HuH-7.5 (cell line): ENCODE measurements at places on chromosomes 2 and 18.

- DNase-seq, result no peak
Observed at GRCh38 chr18:39184176-39184575, 1618.6 kb upstream of the CELF4 start.

- DNase-seq, result peak; percentile 8
Observed at GRCh38 chr2:84458551-84459017, 496 bp downstream of the SUCLG1 start.

- DNase-seq, result no peak
Observed at GRCh38 chr2:4522498-4523421, 819.4 kb downstream of the DCDC2C start.

DNA sequence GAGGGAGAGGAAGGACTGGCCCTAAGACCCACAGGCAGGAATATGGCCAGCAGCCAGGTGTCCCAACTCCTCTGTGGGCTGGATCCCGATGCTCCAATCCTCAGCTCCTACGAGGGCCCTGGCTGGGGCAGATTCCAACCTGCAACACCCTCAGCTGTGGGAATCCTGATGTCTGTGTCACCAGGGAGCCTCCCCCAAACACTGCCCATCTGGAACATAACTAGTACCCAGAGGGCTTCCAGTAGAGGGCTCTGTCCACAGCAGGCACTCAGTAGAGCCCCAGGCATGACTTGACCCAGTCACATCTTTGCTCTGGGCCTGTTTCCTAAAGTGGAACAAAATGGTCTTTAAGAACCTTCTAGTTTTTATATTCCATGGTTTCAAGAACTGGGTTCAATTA is 20.6 kb upstream of the LOXHD1 start:
- no peak for DNase-seq

- no peak for DNase-seq
Observed at GRCh38 chr2:10523406-10524189, 75.5 kb upstream of the ODC1 start.

- DNase-seq, result no peak
Observed at GRCh38 chr2:224999754-225000153, 42.5 kb downstream of the DOCK10 start.

DNA sequence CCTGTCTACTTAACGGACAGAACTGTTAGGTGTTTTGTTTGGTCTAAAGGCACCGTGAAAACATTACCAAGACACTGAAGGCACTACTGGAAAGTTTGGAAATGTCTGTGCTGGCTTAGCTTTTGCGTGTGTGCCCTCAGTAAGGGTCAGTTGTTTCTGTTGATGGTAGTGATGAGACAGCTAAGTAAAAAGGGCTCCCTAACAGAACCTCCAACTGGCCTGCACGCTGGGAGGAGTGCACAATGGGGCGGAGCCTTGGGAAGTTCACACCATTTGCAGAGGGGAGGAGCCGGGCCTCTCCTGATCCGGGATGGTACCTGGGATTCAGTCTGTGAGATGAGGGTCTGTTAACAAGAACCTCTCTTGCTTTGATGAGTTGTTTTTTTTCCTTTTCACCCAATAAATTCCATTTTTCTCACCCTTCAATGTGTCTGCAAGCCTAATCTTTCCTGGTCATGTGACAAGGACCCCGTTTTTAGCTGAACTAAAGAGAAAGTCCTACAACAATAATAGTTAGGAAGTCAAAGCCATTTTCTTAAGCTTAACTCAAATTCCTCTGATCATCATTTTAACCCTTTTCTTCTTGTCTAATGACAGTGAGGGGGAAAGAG is 368.7 kb downstream of the PARD3B start:
- no peak for DNase-seq

DNA sequence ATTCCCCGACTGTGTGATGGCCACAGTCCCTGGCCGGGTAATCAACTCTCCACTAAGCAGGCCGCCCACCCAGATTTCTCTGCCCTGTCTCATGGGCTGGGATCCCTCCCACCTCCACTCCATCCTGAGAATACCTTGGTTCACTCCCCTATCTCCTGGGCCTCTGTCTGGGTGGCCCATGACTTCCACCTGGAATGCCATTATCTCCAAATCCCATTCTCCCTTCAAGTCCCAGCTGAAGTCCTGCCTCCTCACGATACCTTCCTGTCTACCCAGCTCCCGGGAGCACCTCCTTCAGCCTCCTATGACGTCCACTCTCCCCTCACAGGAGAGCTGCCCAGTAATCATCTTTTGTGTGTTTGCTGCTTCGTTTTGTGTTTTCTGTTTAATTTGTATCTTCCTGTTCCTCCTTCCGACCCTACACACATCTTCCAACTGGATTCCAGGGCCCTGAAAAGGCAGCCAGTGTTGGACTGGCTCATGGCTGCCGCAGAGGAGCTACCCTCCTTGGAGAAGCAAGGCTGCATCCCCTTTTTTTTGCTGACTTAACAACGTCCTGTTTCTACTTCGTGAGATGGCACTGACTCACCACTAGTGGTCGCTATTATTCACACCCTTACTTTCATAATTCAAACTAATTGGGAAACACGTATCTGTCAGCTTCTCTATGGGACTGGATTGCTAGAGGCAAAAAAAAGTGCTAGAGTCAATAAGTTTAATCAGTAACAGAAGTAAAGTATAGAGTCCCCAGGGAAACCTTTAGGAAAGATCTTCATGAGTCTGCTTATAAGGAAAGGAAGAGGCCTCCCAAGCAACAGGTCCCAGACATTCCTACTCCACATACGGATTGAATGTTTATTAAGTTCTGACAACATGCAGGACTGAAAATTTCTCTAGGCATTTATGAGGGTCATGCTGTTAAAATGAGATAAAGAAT is 171.9 kb upstream of the GATA6 start:
- DNase-seq, result no peak

GRCh38 chr2:236963631-236964182 is 122.0 kb upstream of the COPS8 start:
- no peak for DNase-seq

GRCh38 chr2:195596840-195597239 is 60.2 kb upstream of the SLC39A10 start:
- no peak for DNase-seq

DNA sequence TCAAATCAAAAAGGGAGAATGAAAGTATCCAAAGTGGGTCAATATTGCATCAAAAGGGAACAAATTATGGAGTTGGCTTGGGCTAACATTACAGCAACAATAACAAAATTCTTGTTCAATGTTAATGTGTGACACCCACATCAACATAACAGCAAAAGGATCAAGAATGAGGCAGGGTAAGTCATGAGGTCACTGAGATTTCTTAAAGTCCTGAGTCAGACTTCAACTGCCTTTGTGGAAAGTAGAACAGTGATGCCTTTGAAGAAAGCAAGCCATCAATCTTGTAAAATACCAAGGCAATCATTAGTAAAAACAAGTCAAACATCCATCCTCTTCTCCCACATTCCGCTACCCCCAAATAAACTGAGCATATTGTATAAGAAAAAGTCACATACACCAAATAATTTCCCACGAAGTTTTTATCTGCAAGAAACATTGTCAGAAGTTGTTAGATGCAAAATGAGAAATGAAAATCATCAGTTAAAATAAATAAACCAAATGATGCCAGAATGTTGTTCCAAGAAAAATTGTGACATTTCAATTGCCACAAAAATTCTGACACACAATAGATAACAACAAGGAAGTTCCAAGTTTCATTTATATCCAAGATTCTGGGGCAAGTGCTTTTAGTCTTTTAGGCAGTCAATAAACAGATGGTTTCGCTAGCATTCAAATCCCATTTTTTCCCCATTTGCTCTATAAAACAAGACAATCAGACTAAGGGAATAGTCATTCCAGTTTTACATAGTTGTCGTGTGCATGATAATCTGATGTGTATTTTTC is 216.1 kb upstream of the SETBP1 start:
- DNase-seq, result no peak

DNA sequence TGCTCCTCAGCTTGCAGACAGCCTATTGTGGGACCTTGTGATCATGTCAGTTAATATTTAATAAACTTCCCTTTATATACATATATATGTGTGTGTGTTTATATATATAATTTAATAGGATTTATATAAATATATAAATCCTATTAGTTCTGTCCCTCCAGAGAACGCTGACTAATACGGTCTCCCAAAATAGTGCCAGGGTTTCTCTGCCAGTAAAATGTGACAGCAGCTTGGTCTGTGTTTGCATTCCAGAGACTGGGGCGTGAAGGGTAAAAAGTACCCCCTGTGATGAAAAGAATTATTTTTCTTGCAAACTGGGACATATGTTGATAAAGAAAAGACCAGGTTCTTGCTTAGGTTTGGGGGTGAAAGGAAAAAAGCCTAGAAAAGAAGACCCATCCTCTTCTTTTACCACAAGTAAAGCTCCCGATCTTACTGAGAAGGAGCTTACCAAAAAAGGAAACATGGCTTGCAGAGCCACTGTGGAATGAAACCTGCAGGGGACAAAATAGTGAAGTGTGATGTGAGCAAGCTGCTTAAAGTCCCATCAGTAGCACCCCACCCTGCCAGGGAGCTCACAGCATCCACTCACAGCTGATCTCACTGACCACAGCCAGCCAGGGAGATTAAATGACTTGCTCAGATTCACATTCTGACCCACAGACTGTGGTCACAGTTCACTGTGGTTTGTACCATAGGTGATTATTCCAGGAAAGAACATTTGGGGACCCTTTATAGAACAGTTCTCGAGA is 110.9 kb upstream of the RMP24 start:
- no peak for DNase-seq

GRCh38 chr18:41845563-41845962 is 109.5 kb upstream of the PIK3C3 start:
- no peak for DNase-seq

DNA sequence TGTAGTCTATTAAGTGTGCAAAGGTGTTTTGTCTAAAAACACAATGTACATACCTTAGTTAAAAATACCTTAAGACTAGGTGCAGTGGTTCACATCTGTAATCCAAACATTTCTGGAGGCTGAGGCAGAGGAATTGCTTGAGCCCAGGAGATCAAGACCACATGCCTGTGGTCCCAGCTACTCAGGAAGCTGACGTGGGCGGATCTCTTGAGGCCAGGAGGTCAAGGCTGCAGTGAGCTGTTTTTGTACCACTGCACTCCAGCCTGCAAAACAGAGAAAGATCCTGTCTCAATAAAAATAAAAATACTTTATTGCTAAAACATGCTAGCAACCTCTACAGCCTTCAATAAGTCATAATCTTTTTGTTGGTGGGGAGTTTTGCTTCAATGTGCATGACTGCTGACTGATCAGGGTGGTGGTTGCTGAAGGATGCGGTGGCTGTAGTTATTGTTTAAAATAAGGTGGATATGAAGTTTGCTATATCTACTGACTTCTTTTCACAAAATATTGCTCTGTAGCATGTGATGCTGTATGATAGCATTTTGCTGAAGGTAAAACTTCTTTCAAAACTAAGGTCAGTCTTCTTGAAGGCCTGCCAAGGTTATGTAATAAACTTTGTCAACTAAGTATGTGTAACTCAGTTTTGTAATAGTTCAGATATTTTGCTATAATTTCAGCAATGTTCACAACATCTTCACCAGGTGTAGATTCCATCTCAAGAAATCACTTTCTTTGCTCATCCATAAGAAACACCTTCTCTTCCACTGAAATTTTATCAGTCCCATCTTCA is 1238.0 kb upstream of the NRXN1 start:
- DNase-seq, result no peak

- no peak for DNase-seq
Observed at GRCh38 chr2:207731138-207731537, 19.7 kb downstream of the CCNYL1 start.

GRCh38 chr2:1947316-1947715 is 203.0 kb upstream of the PXDN start:
- DNase-seq, result no peak

- DNase-seq, result no peak
Observed at GRCh38 chr18:57569133-57569532, 17.4 kb downstream of the FECH start.

DNA sequence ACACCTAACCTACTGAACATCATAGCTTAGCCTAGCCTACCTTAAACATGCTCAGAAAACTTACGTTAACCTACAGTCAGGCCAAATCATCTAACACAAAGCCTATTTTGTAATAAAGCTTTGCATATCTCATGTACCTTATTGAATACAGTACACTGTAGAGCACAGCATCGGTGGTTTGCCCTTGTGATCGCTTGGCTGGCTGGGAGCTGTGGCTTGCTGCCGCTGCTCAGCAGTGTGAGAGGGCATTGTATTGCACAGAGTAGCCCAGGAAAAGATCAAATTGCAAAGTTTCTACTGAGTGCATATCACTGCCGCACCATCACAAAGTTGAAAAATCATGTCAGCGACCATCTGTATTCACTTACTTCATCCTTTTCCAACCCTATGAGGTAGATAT is 62.3 kb upstream of the NCK2 start:
- no peak for DNase-seq

- no peak for DNase-seq
Observed at GRCh38 chr2:133262893-133263292, 305.4 kb downstream of the NCKAP5 start.

- DNase-seq, result no peak
Observed at GRCh38 chr2:34105006-34105767, 506.1 kb upstream of the FAM98A start.

- DNase-seq, result no peak
Observed at GRCh38 chr2:63880625-63881024, 38.9 kb downstream of the UGP2 start.

- no peak for DNase-seq
Observed at GRCh38 chr2:230690439-230690838, 22.2 kb upstream of the CAB39 start.

GRCh38 chr2:9388199-9388681 is 35.1 kb downstream of the ITGB1BP1 start:
- DNase-seq, result no peak

GRCh38 chr2:201882353-201883090 is 76.2 kb downstream of the CDK15 start:
- DNase-seq, result no peak

DNA sequence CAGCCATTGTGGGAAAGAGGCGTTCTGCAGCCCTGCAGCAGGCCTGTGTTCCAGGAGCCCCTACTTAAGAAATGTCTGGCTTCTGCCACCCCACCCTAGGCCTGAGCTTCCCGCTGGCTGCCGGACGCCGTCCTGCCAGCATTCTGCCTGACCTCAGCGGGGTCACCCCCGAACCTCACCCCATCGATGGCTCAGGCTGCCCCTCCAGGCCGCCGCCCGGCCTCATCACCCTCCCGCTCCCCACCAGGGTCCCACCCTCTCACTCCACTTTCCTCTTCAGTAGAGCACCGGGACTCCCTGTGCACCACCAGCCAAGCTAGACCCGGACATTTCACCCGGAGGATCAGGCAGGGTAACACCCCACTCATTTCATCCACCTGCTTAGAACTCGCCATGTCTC is 73.6 kb upstream of the SALL3 start:
- DNase-seq, result no peak

DNA sequence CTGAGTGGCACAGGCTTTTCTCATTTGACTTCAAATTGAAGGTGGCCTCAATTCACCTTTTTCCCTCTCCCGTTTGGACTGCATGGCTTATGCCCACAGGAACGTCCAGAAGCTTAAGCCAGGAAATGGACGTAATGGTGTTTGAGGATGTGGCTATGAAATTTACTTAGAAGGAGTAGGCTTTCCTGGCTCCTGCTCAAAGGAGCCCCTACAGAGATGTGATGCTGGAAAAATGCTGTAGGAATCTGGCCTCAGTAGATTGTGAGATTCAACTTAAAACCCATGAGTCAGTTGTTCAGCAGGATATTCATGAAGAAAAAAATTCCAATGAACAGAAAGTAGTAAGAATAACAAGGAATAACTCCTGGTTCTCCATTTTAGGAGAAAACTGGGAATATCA is 129.0 kb downstream of the ICOS start:
- no peak for DNase-seq
